ENCODE measurements at places on chromosomes 16 and 17. TPM values are rescaled to one million over a fixed set of nuclear protein-coding genes. Genes with fewer than 3 reads are reported as not detected.

Gene KRT26
- not detected for total RNA-seq

Gene KRTAP4-4
- total RNA-seq, result not detected

Gene COX6A2
- not detected for total RNA-seq

Gene CMTM2
- not detected for total RNA-seq

Gene ASIC2
- total RNA-seq, result not detected

Gene EPOP
- total RNA-seq, result 1.8 TPM

Gene KRT222
- total RNA-seq, result not detected

Gene KCNJ18
- not detected for total RNA-seq

Gene CNTNAP4
- total RNA-seq, result not detected

Gene USP43
- 0.93 TPM for total RNA-seq

Gene AIPL1
- not detected for total RNA-seq

Gene TRIM72
- under 0.01 TPM for total RNA-seq

Gene C16orf74
- 9.8 TPM for total RNA-seq

Gene KRTAP2-3
- total RNA-seq, result not detected

Gene SLC5A10
- total RNA-seq, result 5.5 TPM

Gene CTRB2
- not detected for total RNA-seq

Gene FNDC8
- not detected for total RNA-seq

Gene LUC7L
- 39.9 TPM for total RNA-seq

Gene HELZ
- total RNA-seq, result 91.2 TPM

Gene AHSP
- total RNA-seq, result not detected

Gene KCTD19
- 0.77 TPM for total RNA-seq

Gene KRT13
- not detected for total RNA-seq

Gene TEDC2
- total RNA-seq, result 7.6 TPM

Gene SCGB1C2
- total RNA-seq, result not detected

Gene CACNG3
- not detected for total RNA-seq

Gene UNC45B
- total RNA-seq, result not detected

Gene WSCD1
- total RNA-seq, result 2.1 TPM

Gene PYDC1
- total RNA-seq, result not detected

Gene LPO
- not detected for total RNA-seq

Gene GNG13
- not detected for total RNA-seq

Gene DLX3
- not detected for total RNA-seq

Gene CFAP97D1
- total RNA-seq, result 0.15 TPM

Gene EXOC3L1
- total RNA-seq, result not detected

Gene CLEC18A
- 0.69 TPM for total RNA-seq
